NCI-H1092 treated with DMSO at 0.1 percent for 48 hours (cell line): ENCODE measurements at places on chromosomes 12 and 14.

GRCh38 chr14:70642303-70643235, 853 bp downstream of the TTC9 start:
- peak; percentile 63 for DNase-seq

DNA sequence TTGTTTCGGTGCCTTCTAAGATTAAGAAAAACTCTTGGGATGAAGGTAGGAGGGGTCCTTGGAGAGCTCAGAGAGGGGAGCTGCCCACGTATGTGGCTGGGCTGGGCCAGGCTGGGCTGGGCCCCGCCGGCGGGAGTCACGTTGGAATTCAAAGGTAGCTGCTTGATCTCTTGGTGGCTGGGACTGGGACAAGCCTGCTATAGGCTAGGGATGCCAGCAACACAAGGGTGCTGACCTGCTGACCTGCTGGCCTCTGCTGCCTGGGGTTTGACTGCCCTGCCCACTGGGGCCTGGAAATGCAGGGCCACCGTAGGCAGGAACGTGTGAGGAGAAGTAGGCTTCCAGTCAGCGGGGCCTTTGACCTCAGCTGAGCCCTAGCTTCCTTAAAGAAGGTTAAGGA, 52.8 kb upstream of the GTF2A1 start:
- DNase-seq = no peak

- no peak for DNase-seq
Measured at GRCh38 chr12:74552201-74552600, 14.6 kb downstream of the ATXN7L3B start.

DNA sequence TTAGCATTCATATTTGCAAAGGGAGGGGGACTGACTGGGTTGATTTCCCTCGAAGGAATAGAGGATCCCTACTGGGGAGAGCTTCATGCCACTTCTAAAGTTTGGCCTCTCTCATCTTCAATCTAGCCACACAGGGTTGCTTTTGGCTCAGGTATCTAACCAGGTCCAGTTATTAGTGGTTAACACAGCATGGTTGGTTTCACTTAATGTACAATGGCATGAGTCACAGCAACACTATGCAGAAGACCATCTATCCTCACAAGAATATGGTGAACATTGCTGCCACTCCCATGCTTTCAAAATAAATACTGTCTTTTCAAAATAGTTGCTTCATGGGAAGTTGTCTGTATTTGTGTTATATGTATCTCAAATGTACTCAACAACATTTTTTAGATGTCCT, 6.6 kb upstream of the RAB3IP start:
- DNase-seq = no peak

DNA sequence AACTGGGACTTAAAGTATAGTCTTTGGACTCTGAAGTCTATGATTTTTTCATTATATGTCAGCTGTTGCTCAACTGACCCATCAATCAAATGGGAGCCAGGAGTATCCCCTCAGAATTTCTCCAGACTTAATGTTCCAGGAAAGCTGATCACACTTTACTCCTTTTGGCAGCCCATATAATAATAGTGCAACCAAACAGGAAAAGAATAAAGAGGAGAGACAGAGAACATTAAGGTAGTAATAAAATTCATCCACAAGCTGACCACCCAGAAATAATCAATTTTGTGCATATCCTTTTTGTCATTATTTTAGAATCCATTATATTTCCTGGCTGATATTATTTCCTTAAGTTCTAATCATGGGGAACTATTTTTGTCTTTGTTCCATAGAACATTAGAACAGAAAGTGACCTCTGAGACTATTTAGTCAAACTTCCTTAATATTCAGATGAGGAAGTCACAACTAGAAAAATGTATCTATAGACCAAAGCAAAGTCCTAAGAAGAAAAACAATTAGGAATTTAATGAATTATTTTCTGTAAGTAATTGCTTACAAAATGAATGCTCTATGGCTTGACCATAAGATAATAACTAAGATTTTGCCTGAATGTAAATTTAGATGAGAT, 238.1 kb upstream of the SEL1L start:
- no peak for DNase-seq

DNA sequence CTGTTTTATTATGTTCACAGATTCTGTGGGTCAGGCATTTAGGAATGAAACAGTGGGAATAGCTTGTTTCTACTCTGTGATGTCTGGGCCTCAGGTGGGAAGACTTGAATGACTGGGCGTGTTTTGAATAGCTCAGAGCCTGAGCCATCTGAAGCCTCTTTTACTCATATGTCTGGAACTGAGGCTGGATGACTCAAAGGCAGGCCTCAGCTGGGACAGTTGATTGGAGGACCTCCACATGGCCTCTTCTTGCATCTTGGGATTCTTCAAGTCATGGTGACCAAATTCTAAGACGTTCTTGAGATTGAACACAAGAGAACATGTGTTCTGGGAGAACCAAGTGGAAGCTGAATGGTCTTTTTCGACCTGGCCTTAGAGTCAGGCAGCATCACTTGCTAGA, 45.8 kb upstream of the TBX3 start:
- no peak for DNase-seq
